ENCODE measurements at places on chromosomes 2 and 18.

DNA sequence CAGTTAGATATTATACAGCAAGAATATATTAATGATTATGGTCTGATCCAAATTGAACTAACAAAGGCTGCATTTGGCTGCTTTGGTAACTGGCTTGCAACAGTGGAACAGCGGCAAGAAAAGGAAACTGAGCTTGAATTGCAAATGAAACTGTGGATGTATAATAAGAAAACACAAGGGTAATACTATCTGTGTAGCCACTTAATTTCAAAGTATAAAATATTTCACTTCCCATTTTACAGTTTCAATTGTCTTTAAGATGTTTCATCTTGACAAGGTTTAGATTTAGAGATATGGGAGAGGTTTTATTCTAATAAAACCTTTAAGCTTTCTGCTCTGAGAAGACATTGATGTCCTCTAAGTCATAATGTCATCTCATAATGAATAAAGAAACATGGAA, 23.8 kb downstream of the WDR75 start:
- DNase-seq: no peak

DNA sequence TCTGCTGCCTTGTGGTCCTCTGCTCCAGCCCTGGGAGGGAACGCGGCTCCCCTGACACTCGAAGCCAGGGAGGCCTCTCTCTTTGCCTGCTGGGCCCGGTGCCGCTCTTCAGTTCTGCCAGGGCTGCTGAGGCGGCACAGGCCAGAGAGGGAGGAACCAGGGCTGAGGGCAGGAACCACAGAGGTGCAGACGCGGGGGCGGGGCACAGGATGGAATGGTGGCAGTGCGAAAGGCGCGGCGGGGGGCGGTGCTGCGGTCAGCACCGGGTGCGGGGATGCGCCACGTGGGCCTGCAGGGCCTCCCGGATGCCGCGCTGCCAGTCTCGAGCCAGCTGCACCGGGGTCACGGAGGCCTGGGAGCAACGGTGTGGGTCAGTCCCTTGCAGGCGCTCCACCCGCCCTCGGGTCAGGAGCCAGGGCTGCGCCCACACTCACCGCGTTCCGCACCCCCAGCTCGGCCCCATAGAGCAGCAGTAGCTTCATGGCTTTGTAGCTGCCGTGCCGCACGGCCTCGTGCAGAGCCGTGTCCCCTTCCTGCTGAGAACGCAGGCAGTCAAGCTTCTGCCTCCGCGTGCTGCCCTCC, 4.4 kb downstream of the ANKRD23 start:
- DNase-seq: no peak

DNA sequence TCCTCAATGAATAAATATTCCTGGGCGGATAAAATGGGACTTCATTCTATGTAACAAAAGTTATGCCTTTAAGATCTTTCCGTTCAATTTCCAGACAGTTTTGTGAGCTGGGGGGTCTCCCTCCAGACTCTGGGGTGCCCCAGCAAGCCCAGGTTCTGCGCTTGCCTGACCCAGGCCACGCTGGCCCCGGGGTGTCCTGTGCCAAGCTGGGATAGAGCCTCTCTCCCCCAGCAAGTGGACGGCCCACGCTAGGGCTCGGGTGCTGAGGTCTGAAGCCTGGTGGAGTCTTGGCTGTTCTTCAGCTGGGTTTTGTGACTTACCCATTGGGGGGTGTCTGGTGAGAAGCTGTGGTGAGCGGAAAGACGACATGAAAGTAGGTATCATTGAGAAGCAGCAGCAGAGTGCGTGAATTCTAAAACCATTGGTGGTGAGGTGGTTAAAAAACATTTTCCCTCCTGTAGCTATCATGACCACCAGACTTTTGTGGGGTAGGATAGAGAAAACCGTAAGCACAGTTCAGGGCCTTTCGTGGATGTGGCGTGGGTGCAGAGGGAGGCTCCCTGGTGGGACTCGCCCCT, 346.8 kb downstream of the ANAPC1 start:
- no peak for DNase-seq

DNA sequence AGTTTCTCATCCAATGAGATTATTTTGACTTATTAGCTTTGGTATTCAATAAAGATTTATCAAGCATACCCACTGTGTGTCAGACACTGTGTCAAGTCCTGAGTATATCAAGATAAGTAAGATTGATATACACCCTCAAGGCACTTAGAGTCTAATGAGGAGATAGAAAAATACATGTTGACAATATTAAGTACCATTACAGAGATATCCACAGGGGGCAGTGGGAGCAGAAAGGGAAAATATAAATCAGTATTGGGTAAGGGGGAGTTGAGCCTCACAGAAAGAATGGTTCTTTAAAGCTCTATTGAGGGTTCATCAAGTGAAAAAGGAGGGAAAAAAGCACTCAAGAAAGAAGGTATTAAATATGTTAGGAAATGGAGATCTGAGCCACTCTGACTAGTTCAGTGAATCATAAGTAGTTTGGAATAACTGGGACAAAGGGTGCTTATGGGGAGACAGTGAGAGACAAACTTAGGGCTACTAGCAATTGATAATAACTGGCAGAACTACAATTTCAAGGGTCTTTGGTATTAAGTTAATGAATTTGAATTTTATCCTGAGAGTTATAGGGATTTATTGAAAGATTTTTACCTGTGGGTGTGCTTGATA, 45.5 kb upstream of the SLC8A1 start:
- no peak for DNase-seq

DNA sequence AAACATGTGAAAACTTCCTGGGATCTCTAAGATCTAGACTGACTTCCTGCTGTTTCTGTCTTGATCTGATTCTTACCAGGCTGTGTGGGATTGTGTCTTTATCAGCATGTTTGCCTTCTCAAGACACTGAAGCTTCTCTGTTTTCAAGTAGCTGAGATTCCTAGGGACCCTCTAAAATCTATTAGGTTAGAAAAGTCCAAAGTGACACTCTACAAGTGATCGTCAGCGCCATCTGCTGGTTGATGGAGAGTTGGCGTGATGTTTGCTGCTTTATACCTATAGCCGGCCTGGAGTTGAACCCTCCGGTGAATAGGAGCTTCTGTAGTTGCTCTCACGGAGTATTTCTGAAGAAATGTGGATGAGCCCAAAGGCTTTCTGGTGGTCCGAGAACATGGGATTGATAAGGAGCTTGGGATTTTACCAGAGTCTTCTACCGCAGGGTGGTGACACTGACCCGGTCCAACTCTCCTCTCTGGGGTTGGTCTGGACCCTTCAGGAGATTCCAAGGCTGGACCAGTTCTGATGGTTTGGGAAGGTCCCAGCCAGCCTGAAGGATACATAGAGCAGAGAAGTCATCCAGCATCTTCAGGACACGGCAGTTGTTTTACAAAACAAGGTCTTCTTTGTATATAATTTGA, 96.0 kb upstream of the TTC39C start:
- DNase-seq: peak; percentile 32

- no peak for DNase-seq
Measured at GRCh38 chr2:241511091-241511741, 2.8 kb upstream of the STK25 start.

DNA sequence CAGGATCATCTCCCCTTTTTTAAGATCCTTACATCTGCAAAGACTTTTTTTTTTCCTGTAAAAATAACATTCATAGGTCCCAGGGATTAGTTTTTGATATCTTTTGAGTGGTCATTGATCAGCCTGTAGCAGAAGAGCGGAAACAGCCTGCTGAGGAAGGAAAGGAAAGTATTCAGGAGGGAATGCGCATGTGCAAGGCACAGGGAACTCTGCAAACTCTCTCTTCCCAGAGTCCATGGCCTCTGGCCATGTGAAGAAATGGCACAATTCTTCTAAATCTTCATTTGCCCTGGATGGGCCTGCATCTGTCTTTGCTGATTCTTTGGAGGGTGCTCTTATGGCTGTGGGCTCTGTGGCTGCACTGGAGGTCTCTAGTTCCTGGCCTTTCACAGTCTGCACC, 60.1 kb upstream of the SKOR2 start:
- no peak for DNase-seq

DNA sequence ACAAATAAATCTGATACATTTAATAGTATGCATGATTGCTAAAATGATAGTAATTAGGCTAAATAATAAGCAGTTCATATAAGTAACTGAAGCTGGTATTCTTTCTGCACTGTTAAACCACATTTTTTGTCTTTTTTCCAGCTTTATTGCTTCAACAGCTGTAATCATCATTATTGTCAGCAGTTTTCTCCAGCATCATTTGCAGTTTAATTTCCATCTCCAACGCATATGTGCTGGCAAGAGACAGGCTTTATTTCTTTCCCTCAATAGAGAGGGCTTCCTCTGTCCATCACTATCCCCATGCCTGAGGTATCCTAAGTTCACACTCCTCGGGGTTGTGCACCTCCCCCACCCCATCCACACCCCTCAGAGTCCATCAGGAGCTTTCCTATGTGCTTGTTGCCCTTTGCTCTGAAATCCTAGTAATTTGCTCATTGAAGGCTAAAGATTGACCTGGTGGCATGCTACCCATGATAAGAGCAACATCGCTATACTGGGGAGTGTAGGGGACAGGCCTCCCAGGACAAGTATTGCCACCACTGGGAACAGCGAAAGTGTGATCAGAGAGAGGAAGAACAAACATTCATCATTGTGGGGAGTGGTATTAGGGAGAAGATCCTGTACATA, 37.1 kb downstream of the B4GALT6 start:
- no peak for DNase-seq

DNA sequence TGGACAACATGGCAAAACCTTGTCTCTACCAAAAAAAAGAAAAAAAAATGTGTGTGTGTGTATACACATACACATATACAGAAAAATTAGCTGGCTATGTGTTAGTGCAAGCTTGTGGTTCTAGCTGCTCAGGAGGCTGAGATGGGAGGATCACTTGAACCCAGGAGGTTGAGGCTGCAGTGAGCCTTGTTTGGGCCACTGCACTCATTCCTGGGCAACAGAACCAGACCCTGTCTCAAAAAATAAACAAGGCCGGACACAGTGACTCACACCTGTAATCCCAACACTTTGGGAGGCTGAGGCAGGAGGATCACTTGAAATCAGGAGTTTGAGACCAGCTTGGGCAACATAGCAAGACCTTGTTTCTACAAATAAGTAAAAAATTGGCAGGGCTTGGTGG, 2.1 kb downstream of the COQ10B start:
- DNase-seq: no peak

- DNase-seq: no peak
Measured at GRCh38 chr2:231412618-231412963, 17.1 kb downstream of the B3GNT7 start.

DNA sequence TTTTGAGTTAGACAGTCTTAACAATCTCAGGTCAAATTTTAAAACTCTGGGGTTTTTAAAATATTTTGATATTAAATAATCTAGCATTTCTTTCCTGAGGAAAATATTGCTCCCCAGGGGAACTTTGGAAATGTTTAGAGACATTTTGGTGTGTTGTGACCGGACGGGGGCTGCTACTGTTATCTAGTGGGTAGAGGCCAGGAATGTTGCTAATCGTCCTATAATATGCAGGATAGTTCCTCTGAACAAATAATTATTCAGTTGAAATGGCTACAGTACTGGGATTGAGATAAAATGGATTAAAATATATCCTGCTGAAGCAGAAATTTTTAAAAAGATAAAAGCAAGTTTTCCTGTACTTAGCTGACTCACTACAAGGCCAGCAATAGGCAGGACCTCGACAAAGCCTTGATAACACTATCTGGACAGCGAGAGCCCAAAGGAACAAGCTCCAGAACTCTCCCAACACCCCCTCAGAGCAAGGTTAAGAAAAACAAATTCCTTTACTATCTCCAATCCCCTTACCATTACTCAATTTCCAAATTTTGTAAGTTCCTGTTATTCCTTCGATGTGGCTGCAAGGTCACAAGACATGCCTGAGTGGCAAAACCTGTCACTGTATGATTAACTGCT, 1407.4 kb downstream of the SUCLG1 start:
- no peak for DNase-seq

GRCh38 chr18:74399091-74399887, 57.8 kb downstream of the DIPK1C start:
- DNase-seq: no peak

GRCh38 chr2:55051026-55051866, 995 bp upstream of the RTN4 start:
- DNase-seq: peak; percentile 88

DNA sequence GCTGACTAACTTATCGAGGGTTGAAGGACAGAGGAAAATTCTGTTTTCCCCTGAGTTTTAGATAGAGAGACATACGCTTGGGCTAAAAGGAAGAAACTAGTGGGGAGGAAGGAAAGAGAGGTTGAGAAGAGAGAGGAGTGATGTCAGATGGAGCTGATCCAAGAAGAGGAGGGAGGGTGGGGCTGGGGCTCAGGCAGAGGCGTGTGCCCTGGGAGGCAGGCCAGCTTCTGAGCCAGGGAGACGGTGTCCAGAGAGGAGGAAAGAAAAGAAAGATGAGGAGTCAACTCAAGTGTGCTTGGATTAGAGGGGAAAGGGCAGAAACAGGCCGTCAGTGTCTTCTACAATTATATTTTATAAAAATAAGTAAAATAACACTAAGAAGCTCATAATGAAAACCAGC, 56.2 kb downstream of the EMILIN2 start:
- no peak for DNase-seq

DNA sequence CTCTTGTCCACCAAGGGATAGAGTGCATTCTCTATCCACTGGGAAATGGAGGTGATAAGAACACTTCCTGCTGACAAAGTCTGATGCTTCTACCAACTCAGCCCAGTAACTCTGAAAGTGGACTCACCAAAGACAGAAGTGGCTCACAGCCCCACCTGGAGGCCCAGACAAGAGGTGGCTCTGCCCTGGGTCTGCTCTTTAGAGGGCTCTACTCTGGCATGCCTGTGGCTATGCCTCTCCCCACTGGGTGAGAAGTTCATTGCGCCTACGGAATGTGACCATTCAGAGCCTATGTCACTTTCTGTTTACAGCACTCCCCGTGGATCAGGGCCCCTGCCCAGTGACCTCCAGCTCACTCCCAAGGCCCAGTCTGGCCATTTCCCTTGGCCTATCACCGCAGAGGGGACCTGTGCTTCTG, 13.5 kb upstream of the XDH start:
- DNase-seq: no peak

GRCh38 chr2:1665761-1666505, 78.4 kb downstream of the PXDN start:
- DNase-seq: no peak

DNA sequence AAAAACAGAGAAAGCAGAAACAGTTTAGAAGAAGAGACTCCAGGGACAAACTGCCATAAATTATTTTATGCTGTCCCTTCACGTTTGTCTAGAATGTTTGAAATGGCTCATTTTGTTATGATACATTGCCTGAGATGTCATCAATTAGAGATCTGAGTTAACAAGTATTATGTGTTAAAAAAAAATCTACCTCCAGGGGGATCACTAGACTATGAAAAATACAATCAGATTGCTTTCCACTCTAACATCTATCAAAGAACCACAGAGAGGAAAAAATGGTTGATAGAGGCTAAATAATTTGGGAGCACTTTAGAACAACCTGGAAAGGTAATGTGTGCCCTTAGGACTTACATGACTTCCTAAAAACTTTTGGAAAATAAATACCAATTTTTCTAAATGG, 103.8 kb upstream of the CCDC150 start:
- DNase-seq: no peak

DNA sequence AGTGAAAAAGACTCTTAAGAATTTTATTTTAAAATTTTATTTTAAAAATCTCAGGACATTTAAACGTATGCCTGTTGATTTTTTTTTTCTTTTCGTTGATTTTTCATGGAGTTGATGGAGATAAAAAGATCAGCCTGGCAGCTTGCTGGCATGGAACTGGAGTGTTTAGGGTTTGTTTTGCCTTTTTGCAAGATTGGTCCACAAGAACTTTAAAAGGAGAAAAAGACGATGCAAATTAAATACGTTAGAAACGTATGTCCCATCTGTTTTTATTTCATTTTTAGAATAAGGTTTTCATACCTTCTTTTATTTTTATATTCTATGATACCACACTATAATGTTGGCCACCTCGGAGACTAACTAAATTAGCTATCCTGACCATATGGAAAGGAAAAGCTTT, 254.9 kb downstream of the ARHGAP15 start:
- DNase-seq: no peak
